ENCODE measurements at places on chromosomes 2 and 18. TPM values are rescaled to one million over a fixed set of nuclear protein-coding genes. Genes with fewer than 3 reads are reported as not detected.

The EXOC6B gene
- 25.9 TPM for total RNA-seq

The PSTPIP2 gene
- total RNA-seq = 8.2 TPM

The PROM2 gene
- 0.26 TPM for total RNA-seq

The LRRC30 gene
- total RNA-seq = not detected

The THSD7B gene
- under 0.01 TPM for total RNA-seq

The HNRNPLL gene
- 51.4 TPM for total RNA-seq

The LTBP1 gene
- 190 TPM for total RNA-seq

The ABCG8 gene
- not detected for total RNA-seq

The PPP1R1C gene
- total RNA-seq = 0.50 TPM

The COLEC11 gene
- total RNA-seq = 0.83 TPM

The SP5 gene
- total RNA-seq = not detected

The SLC8A1 gene
- 109 TPM for total RNA-seq

The FOXI3 gene
- total RNA-seq = not detected

The SPP2 gene
- not detected for total RNA-seq

The PROKR1 gene
- not detected for total RNA-seq

The RAB6C gene
- not detected for total RNA-seq

The STARD6 gene
- not detected for total RNA-seq

The IL1RL1 gene
- total RNA-seq = 0.50 TPM

The NAT8 gene
- total RNA-seq = not detected

The WIPF1 gene
- total RNA-seq = 5.6 TPM

The FAM237A gene
- not detected for total RNA-seq

The TTL gene
- 28.2 TPM for total RNA-seq

The HOXD12 gene
- not detected for total RNA-seq

The DSC3 gene
- total RNA-seq = under 0.01 TPM

The HOXD11 gene
- not detected for total RNA-seq

The CD207 gene
- not detected for total RNA-seq

The CRYBA2 gene
- not detected for total RNA-seq

The CELF4 gene
- not detected for total RNA-seq

The UGT1A5 gene
- total RNA-seq = not detected

The ADAM23 gene
- 3.1 TPM for total RNA-seq

The CFC1 gene
- not detected for total RNA-seq

The HOXD9 gene
- total RNA-seq = not detected

The ABCB11 gene
- total RNA-seq = not detected

The OSBPL1A gene
- 73.3 TPM for total RNA-seq

The VIL1 gene
- total RNA-seq = not detected

The C18orf63 gene
- total RNA-seq = not detected

The ZNF2 gene
- 11.8 TPM for total RNA-seq

The CYRIA gene
- 10.2 TPM for total RNA-seq

The ALPG gene
- total RNA-seq = not detected

The AKAIN1 gene
- total RNA-seq = not detected

The CHN1 gene
- total RNA-seq = 203 TPM

The WDR75 gene
- total RNA-seq = 54.0 TPM

The DUSP19 gene
- total RNA-seq = 5.1 TPM

The ZSWIM2 gene
- total RNA-seq = under 0.01 TPM

The TMEM37 gene
- 2.6 TPM for total RNA-seq

The DSG1 gene
- total RNA-seq = not detected

The RSAD2 gene
- total RNA-seq = 1.7 TPM

The RAX gene
- total RNA-seq = not detected

The TLX2 gene
- total RNA-seq = not detected

Measured in fibroblast of lung (primary cell).